Karpas-422 (cell line): ENCODE measurements at places on chromosomes 5 and 9. TPM values are rescaled to one million over a fixed set of nuclear protein-coding genes. Genes with fewer than 3 reads are reported as not detected.

- no peak for DNase-seq
Observed at GRCh38 chr5:107341376-107342084, 329.2 kb downstream of the EFNA5 start.

DNA sequence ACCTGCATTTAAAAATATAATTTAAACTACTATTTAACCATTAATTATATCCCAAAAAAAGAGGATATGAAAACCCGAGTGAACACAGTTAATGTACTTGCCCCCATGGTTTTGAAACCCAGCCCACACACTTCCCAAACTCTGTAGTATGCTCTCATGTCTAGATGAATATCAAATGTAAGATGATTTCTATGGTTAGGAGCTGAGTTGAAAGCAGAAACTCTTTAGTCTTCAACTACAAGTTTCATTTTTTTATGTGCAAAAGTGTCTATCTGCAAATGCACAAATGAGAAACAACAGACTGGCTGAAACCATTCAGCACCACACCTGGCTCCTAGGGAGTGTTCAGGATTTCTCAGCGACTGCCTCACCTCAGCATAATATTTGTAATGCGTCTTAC, 183.3 kb downstream of the SEMA5A start:
- no peak for DNase-seq

Gene NSMF
- total RNA-seq: 36.4 and 55.4 TPM in 2 replicates

- DNase-seq: no peak
Observed at GRCh38 chr9:86471171-86471815, 117.1 kb upstream of the TUT7 start.

Gene GABRA6
- not detected in 2 replicates for total RNA-seq

DNA sequence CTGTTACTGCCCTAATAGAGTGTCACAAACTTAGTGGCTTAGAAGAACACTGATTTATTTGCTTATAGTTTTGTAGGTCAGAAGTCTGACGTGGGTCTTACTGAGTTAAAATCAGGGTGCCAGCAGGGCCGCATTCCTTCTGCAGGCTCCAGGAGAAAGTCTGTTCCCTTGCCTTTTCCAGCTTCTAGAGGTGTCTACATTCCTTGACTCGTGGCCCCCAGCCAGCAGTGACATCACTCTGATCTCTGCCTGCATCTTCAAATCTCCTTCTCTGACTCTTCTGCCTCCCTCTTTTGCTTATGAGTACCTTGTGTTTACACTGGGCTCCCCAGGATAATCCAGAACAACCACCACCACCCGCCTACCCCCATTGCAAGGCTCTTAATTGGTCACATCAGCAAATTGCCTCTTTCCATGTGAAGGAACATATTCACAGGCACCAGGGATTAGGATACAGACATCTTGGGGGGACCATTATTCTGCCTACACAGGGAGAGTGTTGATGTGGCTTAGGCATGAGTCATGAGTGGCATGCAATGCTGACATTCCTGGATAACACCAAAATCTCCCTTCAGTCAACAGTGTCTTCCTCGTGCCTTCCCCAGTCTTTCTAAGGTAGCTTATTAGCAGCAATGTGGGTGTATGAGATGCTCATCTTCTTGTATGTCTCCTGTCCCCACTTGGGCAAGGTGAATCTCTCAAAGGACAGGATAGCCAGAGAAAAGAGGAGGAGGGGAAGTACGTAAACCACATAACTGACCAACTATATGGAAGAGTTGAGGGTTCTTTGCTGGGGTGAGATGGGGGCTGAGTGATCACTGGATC, 24.4 kb downstream of the CYFIP2 start:
- no peak for DNase-seq

Gene PCDHB8
- not detected in 2 replicates for total RNA-seq

GRCh38 chr5:32098291-32098690, 75.8 kb downstream of the GOLPH3 start:
- DNase-seq: no peak

DNA sequence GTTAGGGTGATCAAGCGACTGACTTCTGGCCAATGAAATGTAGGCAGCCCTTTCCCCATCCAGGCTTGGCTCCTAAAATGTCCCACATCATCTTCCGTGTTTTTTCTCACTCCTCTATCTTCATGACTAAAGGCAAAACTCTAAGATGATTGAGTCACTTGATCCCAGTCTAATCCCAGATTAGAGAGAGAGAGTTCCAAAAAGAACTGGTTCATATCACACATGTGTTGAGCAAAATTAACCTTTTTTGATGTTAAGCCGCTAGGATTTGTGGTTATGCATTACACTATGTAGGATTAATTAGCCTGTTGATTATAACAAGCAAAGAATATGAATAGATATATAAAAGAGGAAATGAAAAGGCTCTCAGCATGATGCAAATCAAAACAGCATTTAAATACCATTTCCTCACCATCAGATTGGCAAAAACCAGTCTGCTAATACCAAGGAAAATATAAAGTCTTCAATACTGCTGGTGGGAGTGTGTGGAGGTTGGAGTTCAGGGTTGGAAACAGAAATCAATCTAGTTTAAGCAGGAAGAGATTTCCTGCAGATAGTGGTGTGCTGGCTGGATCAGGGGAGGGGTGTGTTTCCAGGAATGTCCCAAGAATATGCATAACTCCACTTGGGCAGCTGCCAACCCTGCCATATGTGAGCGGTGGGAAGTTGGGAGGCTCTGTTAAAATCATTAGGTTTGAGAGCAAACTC, 187.6 kb upstream of the S1PR3 start:
- no peak for DNase-seq

Gene TAF11L5
- not detected in 2 replicates for total RNA-seq

DNA sequence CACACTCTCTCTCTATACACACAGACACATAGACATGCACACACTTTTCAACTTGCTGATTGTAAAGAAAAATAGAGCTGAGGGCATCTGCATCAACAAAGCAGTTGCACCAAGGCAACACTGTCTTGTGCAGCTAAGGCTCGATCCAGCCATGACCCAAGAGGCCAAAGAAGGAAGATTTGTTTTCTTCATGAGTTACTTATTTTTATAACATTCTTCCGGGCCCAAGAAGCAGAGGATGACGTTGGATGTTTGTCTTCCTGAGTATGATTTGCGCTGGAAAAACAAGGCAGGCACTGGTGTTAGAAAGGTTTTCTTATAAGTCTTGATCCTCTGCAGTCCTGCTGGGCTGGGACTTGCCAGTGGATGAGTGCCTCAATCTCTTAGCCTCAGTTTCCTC, 344.1 kb downstream of the ADAMTS6 start:
- no peak for DNase-seq

DNA sequence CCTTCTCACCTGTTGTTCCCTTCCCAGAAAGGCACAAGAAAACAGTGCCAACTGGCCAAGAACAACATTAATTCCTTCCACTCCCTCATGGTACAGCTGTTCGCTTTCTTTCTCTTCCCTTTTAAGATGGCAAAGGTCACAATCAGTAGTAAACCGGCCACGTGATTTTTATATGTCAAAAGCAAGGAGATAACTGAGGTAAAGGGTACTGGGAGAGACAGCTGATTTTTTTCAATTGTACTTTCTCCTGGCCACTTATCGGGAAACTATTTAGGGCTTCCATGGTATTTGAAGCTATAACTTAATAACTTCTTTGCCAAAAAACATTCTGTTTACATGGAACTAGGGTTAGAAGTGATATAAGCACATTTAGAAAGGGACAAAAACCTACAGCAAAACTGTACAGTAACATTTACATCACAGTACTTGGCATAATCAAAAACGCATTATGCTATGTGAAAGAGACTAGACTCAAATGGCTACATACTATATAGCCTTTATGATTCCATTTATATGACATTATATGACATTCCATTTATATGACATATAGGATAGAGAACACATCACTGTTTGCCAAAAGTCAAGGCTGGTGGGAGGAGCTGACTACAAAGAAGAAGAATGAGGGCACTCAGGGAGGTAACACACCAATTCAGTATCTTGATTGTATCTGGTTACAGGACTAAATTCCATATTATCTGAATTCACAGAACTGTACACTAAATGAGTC, 24.8 kb downstream of the PLPP1 start:
- DNase-seq: no peak

Gene ARL14EPL
- total RNA-seq: not detected in 2 replicates

- no peak for DNase-seq
Observed at GRCh38 chr5:154236536-154237375, 46.2 kb downstream of the GALNT10 start.

DNA sequence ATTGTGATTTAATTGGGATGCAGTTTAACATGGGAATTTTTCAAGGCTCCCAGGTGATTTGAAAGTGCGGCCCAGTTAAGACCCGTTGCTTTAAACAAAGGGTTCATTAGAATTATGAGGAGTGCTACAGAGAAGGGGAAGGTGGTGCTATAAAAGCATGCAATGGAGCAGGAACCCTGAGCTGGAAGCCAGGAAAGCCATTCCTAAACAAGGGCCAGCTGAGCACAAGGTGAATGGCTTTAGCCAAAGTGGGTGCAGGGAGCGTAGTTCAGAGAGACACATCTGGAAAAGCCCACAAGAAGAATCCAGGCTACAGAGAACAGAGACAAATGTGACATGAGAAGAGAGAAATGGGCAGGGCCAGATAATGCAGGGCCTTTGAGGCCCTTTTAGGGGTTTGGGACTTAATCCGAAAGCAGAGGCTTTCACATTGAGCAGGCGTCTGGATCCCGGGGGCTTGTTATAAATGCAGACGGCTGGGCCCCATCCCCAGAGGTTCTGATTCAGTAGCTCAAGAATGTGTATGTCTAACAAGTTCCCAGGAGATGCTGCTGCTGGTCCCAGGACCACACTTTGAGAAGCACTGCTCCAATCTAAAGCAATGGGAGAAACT, 138.1 kb upstream of the WWC1 start:
- DNase-seq: no peak

DNA sequence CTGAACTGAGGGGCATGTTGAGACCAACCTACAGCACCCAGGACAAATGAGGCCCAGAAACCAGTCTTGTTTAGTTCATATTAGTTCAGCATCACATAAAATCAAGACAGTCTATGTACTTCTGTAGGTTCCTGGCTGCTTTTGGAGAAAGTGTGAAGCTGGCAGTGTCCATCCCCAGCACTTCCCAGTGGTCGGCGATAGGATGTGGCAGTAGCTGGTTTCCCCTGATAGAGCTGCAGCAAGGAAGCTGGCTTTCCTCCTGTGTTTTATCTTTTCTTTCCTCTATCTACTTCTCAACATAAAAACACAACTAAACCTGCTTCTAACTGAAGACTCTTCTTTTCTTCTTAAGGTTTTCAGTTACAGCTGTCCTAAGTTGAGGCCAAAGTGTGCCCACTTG, 43.0 kb upstream of the SLC46A2 start:
- no peak for DNase-seq

DNA sequence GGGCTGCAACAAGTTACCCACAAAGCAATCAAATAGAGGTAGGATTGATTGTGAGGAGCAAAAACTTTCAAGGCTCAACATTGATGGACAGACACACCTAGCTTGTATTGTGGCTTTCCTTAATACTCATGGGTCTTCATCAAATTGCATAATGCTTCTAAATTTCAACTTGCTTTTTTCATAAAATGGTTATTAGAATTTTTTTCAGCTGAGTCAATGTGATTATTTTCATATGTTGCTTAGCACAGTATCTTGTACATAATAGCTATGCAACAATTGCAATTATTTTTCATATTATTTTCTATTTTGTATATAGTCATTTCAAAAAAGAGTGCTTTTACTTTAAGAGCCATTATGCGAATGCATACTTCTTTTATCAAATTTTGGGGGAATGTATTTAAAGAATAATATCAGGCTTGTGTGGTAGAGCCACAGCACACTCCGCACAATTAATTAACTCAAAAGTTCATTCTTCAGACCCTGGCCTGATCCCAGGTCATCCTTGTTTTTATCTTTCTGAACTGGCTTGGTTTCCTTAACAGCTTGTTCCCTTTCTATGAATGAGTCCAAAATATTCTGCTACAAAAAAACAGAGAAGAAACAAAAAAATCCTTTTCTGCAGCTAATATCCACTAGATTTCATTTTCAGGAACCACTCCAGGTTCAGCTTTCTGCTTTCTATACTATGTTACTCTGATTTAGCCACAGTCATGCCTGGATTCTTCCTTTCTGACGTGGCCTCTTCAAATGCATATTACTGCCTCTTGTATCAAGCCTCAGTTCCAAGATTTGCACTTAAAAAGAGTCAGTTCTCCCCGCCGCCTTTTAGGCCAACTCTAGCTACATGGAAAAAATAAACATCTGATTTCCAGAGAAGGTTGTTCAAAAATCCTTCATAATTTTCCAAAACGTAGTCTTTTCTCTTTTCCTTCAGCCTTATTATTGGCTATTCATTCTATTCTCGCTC, 45.3 kb upstream of the CDH9 start:
- DNase-seq: no peak

GRCh38 chr5:106574820-106575219, 1095.9 kb downstream of the EFNA5 start:
- DNase-seq: no peak

DNA sequence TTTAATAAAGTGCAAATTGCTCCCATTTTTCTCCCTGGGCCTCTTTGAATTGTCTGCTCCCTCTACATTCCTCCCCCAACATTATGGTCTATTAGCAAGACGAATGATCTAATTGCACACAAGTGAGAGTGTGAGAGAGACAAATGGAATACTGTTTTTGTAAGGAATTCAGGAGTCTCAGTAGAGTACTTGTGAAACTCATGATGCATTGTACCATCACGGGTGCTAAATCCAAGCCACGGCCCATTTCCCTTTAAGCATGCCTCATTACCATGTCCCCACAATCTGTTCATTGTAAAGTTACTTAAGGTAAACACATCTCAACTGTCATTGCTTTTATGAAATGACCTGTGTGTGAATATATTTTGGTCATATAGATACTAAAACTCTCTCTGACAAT, 62.8 kb downstream of the CD180 start:
- no peak for DNase-seq

Gene HAND1
- not detected in 2 replicates for total RNA-seq

- peak; percentile 66 for DNase-seq
Observed at GRCh38 chr5:17224858-17225511, 7.6 kb downstream of the BASP1 start.

Gene CD72
- 5.6 and 7.8 TPM in 2 replicates for total RNA-seq

- DNase-seq: no peak
Observed at GRCh38 chr9:16458696-16459420, 411.6 kb downstream of the BNC2 start.

DNA sequence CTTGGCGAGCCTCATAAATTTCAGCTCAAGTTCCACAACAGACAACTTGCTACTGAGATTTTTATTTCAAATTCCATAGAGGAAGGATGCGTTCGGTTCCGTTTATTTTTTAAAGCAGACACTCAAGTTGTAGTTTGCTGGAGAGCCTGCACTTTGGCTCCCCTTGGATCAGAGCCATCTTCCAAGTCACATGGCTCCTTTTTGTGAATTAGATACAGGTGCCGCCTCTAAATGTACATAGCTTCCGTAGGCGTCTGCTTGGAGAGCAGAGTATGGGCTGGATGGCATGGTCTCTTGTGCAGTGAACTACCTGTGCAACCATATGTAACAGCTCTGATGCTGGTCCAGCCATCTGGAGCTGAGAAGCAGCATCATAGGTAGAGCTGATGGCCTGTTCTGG, 73.9 kb upstream of the WWC1 start:
- no peak for DNase-seq

Gene SH3GL2
- total RNA-seq: not detected in 2 replicates

GRCh38 chr9:132005899-132006298, 73.8 kb downstream of the MED27 start:
- DNase-seq: no peak

GRCh38 chr9:80595192-80595591, 1023.4 kb downstream of the TLE4 start:
- no peak for DNase-seq

- DNase-seq: no peak
Observed at GRCh38 chr5:73915345-73915744, 289.3 kb downstream of the ARHGEF28 start.

- DNase-seq: no peak
Observed at GRCh38 chr5:97628031-97628430, 445.0 kb upstream of the RIOK2 start.
